ENCODE measurements at places on chromosomes 3 and 15.
A peak's percentile ranks its signal among the peaks of the same experiment; 100 is the strongest.

DNA sequence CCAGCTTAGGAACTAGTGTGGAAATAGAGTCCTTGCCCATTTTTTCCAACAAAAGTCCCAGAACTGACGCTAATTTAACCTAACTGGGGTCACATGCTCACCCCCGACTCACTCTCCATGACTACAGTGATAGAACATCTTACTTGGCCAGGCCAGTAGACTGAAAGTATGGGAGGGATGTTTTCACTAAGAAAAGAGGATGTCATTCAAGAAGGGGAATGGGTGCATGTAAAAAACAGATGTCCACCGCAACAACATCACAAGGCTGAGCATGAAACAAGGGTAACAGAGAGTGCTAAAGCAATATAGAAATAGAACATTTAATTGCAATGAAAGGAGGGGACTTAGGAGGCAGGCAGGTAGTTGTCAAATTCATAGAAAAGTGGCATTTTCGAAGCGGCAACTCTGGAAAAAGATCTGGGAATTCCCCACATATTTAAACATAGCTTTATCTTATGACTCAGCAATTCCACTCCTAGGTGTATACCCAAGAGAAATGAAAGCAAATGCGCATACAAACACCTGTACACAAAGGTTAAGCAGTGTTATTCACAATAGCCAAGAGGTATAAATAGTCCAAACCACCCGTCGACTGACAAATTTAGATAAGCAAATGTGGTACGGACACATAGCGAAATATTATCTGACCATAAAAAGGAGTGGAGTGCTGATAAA, 41.1 kb upstream of the UBE2E2 start:
- peak; percentile 71 for DNase-seq

DNA sequence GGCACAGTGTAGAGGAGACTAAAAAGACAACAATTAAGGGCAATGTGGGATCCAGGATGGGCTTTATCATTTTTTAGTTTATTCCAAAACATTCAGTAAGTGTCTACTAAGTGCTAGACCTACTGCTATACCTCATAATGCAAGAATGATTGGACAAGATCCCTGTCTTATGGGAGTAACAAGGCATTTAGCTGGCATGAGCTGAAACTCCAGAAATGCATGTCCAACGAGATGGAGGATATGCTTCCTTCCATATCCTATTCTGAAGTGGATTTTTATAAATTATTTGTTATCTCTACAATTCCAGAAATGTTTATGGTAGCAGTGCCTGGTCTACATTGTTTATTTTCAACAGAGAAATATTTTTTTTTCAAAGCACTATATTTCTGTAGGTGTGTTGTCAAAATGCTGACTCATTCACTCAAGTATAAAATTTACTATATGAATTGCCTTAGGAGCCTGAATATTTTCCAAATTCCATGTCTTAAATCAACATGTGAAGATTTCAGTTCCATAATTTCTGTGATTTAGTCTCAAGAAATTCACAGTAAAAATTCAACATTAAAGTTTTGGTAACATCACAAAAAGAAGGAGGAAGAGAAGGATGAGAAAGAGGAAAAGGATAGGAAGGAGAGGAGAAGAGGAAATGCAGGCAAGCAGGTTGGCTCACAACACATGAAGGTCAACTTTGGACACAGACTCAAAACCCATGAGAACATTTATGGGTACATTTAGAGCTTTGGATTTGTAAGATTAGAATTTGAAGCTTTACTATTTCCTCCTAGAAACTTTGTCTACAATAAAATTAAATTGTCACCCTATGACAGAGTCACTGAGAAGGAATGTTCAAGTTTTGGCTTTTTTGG, 88.6 kb downstream of the P3H2 start:
- DNase-seq: no peak

DNA sequence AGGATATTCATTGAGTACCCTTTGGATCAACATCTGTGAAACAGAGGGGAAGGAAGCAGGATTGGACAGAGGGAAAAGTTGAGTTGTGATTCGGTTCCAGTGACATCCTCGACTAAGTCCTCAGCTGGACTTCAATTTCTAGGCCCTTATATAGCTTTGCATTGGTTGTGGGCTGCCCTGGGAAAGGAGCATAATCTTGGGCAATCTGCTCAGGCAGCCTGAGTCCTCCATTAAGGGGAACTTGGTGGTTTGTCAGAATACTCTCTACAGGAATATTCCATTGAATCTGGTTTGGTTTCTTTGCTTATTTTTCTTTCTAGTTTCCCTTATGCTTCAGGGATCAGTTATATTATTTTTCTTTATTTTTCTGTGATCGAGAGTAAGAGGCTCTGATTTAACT, 94.1 kb downstream of the TCF12 start:
- no peak for DNase-seq

DNA sequence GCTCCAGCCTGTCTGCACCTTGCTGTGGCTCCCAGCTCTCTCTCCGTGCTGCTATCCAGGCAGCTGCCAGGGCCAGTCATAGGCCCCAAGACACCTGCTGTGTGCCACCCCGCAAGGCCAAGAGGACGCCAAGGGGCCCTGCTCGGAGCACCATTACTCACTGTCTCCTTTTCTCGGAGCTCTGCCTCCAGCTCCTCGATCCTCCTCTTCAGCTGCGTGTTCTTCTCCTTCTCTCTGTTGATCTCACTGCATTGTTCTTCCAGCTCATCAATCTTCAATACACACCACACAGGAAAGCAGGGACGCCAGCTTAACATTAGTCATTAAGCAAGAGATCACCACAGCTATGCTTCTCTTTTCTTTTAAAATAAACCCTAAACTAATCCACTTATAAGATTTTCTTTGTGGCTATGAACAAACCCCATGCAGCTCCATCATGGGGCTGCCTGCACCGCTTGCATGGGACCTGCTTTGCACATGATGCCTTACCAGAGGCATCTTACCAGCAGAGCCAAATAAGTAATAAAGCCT, 42.6 kb downstream of the WHAMM start:
- no peak for DNase-seq

GRCh38 chr15:56242576-56243162, 1.0 kb downstream of the RFX7 start:
- DNase-seq: no peak

- DNase-seq: peak; percentile 91
Measured at GRCh38 chr3:100041328-100041749, 73.0 kb downstream of the FILIP1L start.
